Activated T-helper 2 cell treated with anti-CD3 and anti-CD28 coated beads, Interferon-gamma antibody, Interleukin-2, Interleukin-4, amounts not matched to agents 10 μg/mL and 5 μg/mL and 100 μg/mL, durations not matched to agents 14 hours and 24 hours and 36 hours (primary cell): ENCODE measurements at places on chromosomes 2 and 18.

GRCh38 chr2:164110515-164110914 is 374.7 kb upstream of the FIGN start:
- no peak for DNase-seq

GRCh38 chr2:177467646-177468045 is 75.1 kb downstream of the AGPS start:
- no peak for DNase-seq

- no peak for DNase-seq
These were observed 162.3 kb downstream of the TGIF1 start for GRCh38 chr18:3612315-3612714.

DNA sequence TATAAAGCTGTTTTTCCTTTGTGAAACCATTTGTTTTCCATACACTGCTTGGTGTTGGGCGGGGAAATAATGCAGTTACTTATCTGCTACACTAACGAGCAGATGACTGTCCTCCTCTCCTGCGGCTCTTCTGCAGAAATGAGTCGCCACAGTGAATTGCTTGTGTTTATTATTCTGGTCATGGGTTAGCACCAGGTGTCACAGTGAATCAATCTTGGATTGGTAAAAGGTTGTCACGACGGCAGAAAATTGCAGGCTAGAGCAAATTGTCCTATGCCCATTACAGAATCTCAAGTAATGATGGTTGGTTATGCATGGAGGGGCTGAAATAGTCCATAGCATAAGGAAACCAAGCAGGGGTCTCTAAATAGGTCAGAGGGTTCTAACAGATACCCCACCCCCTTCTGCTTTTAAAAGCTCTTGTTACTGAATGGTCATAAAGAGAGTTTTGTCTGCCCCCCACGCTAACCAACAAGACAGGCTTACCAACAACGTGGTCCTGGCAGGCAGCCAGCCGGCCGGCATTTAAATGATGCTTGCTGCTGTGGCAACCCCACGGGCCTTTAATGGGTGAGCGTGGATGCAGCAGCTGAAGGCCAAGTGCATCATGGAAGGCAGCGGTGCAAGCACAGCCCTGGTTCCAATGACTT is 29.5 kb downstream of the RAB31 start:
- no peak for DNase-seq

- no peak for DNase-seq
These were observed 148.2 kb upstream of the ITGA4 start for GRCh38 chr2:181308766-181309515.

DNA sequence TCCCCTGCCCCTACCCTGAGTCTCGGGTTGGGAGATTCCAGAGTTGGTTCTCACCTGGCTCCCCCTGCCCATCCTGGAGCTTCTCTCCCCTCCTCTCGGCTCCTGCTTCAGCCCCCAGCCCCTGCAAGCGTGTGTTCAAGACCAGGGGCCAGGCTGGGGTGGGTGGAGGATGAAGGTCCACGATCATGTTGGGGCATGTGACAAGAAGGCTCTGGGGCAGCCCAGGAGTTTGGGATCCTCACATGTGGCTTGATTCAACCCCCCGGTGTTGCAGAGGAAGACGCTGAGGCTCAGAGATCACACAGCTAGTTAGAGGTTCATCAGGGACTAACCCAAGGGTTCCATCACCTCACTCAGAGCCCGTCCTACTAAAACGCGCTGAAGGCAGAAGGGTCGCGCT is 14.2 kb upstream of the TUBB6 start:
- no peak for DNase-seq

DNA sequence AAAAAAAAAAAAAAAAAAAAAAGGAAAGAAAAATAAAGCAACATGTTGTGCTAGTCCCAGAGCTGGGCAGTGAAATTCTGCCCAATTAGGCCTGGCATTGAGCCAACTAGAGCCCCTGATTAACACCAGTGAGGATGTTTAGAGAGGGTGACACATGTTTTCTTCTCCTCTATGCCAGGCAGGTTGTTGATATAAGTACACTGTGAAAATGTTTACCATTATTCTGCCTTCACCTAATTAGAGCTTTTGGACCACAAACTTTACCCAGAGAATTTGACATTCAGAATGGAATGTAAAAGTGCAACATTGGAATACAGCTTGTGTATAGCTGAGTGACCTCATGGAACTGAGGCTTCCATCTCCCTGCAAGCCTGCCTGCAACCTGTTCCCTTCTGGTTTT is 95.9 kb upstream of the MSH2 start:
- no peak for DNase-seq

DNA sequence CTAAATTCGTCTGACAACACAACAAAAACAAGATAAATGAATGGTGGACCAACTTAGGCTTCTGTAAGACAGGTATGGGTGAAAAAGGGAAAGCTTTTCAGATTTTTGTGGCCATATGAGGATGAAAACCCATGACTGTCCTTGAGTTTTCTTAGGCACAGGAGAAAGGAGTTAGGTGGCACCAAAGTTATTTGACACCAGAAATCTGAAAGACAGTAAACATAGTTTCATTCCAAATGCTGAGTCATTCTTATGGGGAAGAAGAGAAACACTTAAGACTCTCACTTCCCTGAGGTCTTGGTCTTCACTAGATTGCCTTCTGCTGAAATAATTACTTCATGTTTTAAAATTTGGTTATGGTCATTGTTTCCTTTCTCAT is 5.2 kb upstream of the GPD2 start:
- no peak for DNase-seq

DNA sequence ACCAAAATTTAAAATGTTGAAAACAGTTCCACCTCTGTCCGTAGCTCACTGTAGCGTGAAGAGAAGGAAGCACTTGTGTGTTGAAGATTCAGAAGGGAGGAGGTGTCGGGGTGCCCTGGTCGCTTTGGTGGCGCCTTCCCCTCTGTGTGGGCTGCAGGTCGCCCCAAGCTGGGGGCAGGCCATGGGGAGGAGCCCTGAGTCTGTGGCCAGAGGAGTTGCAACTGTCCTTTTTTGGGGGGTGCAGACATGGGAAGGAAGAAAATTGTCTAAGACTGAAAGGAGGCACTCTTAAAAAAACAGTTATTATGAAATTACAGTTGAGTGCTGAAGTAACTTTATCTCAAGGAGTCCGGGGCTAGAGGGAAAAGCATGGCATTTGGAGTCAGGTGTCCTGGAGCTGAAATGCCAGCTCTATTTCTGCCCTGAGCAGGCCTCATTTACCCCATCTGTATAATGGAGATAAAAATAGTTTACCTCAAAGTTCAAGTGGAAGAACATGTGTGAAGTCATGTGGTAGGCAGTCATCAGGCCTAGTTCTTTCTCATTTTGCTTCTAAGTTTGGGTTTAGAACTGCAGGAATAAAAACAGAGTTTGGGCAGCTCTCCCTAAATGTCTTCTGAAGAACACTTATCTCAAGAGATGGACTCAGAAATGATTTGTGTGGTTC is 82.1 kb downstream of the RNF144A start:
- DNase-seq = no peak

DNA sequence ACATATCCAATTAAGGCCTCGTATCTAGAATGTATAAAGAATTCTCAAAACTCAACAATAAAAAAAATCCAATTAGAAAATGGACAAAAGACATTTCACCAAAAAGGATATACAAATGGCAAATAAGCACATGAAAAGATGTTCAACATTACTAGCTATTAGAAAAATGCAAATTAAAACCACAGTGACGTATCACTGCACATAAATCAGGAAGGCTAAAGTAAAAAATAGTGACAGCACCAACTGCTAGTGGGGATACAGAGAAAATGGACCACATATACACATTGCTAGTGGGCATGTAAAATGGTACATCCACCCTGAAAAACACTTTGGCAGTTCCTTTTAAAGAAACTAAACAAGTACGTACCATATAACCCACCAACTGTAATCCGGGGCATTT is 59.7 kb downstream of the SMAD4 start:
- no peak for DNase-seq

DNA sequence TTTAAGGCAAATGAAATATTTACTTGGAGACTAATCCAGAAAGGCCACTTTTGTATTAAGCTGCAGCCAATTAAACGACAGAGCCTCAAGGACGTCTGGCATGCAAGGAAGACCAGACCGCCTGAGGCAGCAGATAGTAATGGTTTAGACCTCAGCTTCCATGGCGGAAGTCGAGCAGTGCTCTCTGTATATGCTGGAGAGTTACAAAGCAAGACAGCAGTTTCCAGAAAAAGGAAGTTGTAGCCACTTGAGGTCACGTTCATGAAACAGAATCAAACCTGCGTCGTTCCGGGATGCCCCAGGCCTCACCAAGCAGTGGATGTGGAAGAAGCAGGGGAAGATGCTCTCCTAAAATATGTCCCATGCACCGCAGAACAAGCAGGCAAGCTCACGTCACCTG is 142.0 kb downstream of the PTGR3 start:
- no peak for DNase-seq

DNA sequence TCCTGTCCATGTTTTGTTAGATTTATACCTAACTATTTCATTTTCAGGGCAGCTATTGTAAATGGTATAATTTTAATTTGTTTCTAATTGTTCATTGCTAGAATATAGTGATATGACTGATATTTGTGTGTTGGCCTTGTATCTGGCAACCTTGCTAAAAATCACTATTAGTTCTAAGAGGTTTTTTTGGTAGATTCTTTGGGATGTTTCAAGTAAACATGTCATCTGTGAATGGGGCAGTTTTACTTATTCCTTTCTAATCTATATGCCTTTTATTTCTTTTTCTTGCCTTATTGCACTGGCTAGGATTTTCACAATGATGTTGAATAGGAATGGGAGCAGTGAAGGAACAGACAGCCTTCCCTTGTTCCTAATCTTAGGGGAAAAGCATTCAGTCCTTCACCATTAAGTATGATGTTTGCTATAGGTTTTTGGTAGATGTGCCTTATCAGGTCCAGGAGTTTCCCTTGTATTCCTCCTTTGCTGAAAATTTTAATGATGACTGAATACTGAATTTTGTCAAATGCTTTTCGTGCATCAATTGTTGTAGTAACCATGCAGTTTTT is 41.7 kb downstream of the SNORC start:
- no peak for DNase-seq
